Prostate gland (tissue), 2 donors: ENCODE measurements at places on chromosomes 5 and 9. TPM values are rescaled to one million over a fixed set of nuclear protein-coding genes. Genes with fewer than 3 reads are reported as not detected.

ANXA1 gene
- 65.3 TPM for total RNA-seq

DMRT3 gene
- 1.8 TPM for total RNA-seq

C5orf63 gene
- total RNA-seq = 1.5 TPM

KLF4 gene
- total RNA-seq = 41.4 TPM

HTR4 gene
- 2.1 TPM for total RNA-seq

PCDHGA4 gene
- total RNA-seq = 2.5 TPM

HDAC3 gene
- total RNA-seq = 74.6 TPM

GRCh38 chr5:135718151-135718550 lies 116.3 kb upstream of the SLC25A48 start:
- no peaks in the 10 kb centered on the region for H3K36me3 ChIP-seq
- H3K4me3 ChIP-seq = no peak overlapping the region
- no peak for DNase-seq
- no peaks in the 10 kb centered on the region for H3K27me3 ChIP-seq
- no peak overlapping the region for H3K27ac ChIP-seq
- H3K4me1 ChIP-seq = no peaks in the 10 kb centered on the region

- H3K4me3 ChIP-seq = no peak overlapping the region
- no peaks in the 10 kb centered on the region for H3K27me3 ChIP-seq
- DNase-seq = no peak
- no peak overlapping the region for H3K27ac ChIP-seq
- no peaks in the 10 kb centered on the region for H3K36me3 ChIP-seq
Measured at GRCh38 chr5:38725371-38725865, 120.4 kb upstream of the OSMR start.

GRCh38 chr5:92455011-92455410 lies 1071.9 kb upstream of the ARRDC3 start:
- H3K4me1 ChIP-seq = no peaks in the 10 kb centered on the region
- no peaks in the 10 kb centered on the region for H3K36me3 ChIP-seq
- H3K27ac ChIP-seq = no peak overlapping the region
- no peaks in the 10 kb centered on the region for H3K27me3 ChIP-seq
- DNase-seq = no peak

DNA sequence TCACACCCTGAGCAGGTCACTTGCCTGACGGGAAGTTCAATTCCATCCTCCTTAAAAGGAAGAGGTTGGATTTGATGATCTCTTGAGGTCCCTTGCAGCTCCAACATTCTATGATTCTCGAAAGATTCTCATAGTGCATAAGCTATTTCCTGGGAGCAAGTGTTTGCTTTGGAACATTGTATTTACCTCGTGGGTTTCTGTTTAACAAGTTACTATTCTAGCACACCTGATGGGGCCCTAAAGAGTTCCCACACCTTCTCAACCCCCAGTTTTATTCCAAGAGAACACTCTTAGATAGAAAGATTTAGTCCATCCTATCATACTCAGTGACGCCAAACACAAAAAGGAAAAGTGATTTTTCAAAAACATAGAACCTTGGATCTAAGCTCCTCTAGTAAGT lies 23.4 kb downstream of the NR4A3 start:
- H3K4me3 ChIP-seq = no peak overlapping the region
- no peaks in the 10 kb centered on the region for H3K4me1 ChIP-seq
- peaks cover 4% of the 10 kb centered on the region for H3K36me3 ChIP-seq
- no peaks in the 10 kb centered on the region for H3K27me3 ChIP-seq
- no peak overlapping the region for H3K27ac ChIP-seq

DNA sequence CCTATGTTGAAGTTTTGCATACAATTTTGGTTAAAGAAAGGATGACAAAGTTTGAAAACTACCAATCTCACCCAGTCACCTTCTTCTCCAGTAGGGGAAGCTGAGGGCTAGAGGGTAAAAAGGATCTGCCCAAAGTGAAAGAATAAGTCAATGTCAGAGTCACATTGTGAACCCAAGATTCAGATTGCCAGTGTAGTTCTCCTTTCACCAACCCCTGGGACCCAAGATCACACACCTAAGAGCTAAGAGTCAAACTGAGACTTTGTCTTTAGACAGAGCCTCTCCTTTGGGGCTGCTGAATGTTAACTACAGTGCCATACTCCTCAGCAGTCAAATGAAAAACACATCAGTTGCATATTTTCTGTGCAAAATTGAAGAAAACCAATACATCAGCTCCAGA lies 210.6 kb downstream of the ATP10B start:
- H3K27me3 ChIP-seq = no peaks in the 10 kb centered on the region
- no peak for DNase-seq
- no peak overlapping the region for H3K27ac ChIP-seq
- H3K36me3 ChIP-seq = no peaks in the 10 kb centered on the region
- no peaks in the 10 kb centered on the region for H3K4me1 ChIP-seq
- H3K4me3 ChIP-seq = no peak overlapping the region

- no peaks in the 10 kb centered on the region for H3K4me1 ChIP-seq
- H3K27me3 ChIP-seq = no peaks in the 10 kb centered on the region
- H3K4me3 ChIP-seq = no peak overlapping the region
- H3K27ac ChIP-seq = no peak overlapping the region
Measured at GRCh38 chr9:3993773-3994172, 306.1 kb downstream of the GLIS3 start.

DNA sequence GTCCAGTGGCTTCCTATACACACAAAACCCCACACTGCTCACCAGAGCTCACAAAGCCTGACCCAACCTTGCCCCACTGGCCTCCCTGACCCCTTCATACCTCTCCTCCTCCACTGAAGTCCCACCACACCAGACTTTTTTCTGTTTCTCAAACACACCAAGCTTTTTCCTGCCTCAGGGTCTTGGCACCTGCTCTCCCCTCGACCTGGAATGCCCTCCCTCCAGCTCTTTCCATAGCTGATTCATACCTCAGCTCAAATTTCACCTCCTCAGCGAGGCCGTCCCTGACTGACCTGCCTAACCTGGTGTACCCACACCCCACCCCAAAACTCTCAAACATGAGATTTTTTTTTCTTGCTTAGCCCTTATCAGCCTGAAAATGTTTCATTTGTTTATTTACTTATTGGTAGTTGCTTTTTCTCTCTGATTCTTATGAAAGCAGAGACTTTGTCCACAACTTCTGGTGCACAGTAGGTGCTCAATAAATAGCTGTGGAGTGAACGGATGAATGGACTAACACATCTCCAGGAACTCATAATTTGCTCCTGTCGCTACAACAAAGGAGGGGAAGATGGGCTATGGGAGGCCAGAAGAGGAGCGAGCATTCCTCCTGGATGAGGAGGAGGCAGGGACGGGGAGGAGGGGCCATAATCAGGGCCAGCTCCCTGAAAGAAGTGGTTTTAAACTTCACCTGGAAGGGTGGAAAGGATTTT lies 84.3 kb downstream of the SH3TC2 start:
- DNase-seq = no peak
- H3K27me3 ChIP-seq = no peaks in the 10 kb centered on the region
- H3K4me3 ChIP-seq = no peak overlapping the region

DNA sequence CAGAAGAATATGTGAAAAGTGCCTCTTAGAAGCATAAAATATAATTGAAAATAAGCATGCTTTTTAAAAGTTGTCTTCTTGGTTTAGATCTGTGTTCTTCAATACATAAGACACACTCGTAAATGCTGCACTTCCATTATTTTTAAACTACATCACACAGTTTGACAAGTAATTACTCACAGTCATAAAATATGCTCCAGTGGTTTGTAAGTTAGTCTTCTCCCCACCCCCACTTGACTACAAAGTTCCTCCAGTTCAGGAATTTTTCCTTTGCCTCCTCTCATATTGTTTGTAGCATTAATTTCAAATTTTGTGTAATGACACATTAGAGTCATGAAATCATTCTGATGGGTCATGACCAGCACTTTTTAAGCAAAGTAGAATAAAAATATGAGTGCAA lies 60.3 kb upstream of the PTGER4 start:
- DNase-seq = no peak
- H3K4me1 ChIP-seq = no peaks in the 10 kb centered on the region
- H3K27me3 ChIP-seq = no peaks in the 10 kb centered on the region
- H3K4me3 ChIP-seq = no peak overlapping the region

GRCh38 chr9:3511551-3511950 lies 14.2 kb downstream of the RFX3 start:
- no peak overlapping the region for H3K27ac ChIP-seq
- H3K36me3 ChIP-seq = no peaks in the 10 kb centered on the region
- peaks cover under 1% of the 10 kb centered on the region for H3K4me1 ChIP-seq
- no peak for DNase-seq

DNA sequence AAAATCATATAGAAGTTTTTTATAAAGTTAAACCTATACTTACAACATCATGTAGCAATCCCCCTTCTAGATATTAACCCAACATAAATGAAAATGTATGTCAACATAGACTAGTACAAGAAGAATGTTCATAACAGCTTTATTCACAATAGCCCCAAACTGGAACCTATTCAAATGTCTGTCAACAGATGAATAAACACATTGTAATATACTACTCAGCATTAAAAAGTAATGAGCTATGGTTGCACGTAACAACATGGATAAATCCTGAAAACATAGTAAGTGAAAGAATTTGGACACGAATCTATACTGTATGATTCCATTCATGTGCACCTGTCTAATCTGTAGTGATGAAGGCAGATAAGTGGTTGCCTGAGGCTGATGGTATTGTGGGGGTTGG lies 73.9 kb downstream of the CSNK1G3 start:
- no peak for DNase-seq
- H3K4me3 ChIP-seq = no peak overlapping the region
- H3K27ac ChIP-seq = no peak overlapping the region
- no peaks in the 10 kb centered on the region for H3K4me1 ChIP-seq
- H3K27me3 ChIP-seq = no peaks in the 10 kb centered on the region

DNA sequence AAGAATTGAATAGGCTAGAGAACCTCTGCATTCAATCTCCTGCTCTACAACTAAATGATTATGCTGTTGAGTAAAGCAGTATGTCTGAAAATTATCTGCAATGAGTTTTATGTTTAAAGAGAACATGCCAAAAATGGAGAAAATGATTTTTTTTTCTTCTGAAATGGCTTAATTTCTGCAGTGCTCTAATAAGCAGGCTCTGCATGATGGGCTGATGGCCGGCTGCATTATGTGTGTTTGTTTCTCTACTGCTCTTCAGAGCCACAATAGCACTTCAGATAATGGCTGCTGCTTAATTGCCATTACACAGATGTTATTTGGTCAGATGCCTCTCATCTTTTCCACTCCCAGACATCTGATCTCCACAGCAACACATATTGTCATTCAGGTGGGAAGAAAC lies 286.4 kb upstream of the DMAC1 start:
- no peak for DNase-seq
- no peak overlapping the region for H3K4me3 ChIP-seq
- no peak overlapping the region for H3K27ac ChIP-seq
- H3K36me3 ChIP-seq = no peaks in the 10 kb centered on the region

DNA sequence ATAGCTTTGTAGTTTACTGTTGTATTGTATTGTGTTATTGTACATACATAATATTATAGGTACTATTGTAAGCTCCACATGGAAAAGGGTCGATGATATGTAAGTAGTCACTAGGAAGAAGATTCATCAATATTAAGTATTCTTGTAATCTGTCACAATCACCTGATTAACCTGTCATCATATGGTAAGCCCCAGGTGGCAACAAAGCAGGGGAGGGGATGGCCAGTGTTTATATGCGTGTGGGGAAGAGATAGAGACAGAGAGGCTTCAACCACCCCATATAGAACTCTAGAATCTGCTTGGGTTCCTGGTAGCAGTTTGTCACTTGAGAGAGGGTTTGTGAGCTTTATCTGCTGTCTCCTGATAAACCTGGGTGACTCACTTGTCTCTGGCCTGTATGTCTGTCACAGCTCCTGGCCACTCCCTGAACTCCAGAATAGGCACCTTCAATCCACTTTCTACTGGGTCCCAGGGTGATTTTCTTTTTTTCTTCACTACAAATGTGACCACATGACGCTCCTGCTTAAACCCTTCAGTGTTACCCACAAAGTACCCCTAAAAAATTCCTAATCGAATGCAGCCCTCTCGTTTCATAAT lies 48.9 kb upstream of the CPEB4 start:
- DNase-seq = no peak
- no peak overlapping the region for H3K27ac ChIP-seq
- no peaks in the 10 kb centered on the region for H3K27me3 ChIP-seq
- H3K4me3 ChIP-seq = no peak overlapping the region

- H3K4me1 ChIP-seq = no peaks in the 10 kb centered on the region
- no peak for DNase-seq
- no peak overlapping the region for H3K4me3 ChIP-seq
- H3K27me3 ChIP-seq = peaks cover 6% of the 10 kb centered on the region
- no peak overlapping the region for H3K27ac ChIP-seq
Measured at GRCh38 chr5:176778921-176779465, 31.4 kb upstream of the UNC5A start.

GRCh38 chr9:371349-371748 lies 156.7 kb downstream of the DOCK8 start:
- no peak overlapping the region for H3K27ac ChIP-seq
- no peak overlapping the region for H3K4me3 ChIP-seq
- DNase-seq = no peak
- no peaks in the 10 kb centered on the region for H3K27me3 ChIP-seq

- no peaks in the 10 kb centered on the region for H3K36me3 ChIP-seq
- H3K4me3 ChIP-seq = no peak overlapping the region
Measured at GRCh38 chr9:89408628-89409101, 89.2 kb downstream of the SEMA4D start.

DNA sequence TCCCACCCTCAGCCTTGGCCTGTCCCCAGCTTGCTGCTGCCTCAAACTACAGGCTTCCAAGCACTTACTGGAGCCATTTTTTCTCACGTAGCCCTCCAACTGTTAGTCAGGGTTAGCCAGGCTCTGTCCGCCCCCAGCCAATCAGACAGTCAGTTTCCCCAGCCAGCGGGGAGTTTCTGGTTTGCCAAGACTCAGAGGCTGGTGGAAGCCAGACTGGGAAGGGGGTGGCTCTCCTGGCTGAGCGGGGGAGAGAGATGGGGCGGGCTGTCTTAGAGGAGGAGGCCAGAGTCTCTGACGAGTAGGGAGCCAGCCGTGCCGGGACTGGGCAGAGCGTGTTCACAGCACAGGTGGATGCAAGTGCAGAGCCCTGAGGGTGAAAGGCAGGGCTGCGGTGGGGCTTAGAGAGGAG lies 15.3 kb downstream of the PROP1 start:
- H3K4me1 ChIP-seq = no peaks in the 10 kb centered on the region
- DNase-seq = no peak
- H3K27me3 ChIP-seq = no peaks in the 10 kb centered on the region
- H3K27ac ChIP-seq = no peak overlapping the region

DNA sequence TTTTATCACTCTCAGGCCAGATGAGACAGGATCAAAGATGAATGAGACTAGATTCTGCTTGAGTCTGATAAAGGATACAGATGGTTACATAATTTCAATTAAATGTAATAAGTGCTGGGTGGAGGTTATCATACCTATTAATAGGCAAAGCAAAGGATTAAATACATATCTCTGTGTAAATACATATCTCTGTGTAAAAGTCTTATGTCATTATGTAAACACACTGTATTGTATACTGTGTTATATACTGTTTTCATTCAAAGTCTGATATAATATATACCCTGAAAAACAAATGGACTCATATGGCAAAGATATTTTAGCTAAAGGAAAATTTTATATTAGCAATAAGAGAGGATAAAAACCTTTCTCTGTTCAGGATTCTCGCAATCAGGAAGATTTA lies 605.8 kb upstream of the PTGER4 start:
- H3K4me3 ChIP-seq = no peak overlapping the region
- H3K27me3 ChIP-seq = no peaks in the 10 kb centered on the region
- H3K36me3 ChIP-seq = no peaks in the 10 kb centered on the region
- H3K27ac ChIP-seq = no peak overlapping the region
- DNase-seq = no peak
